ENCODE measurements at places on chromosomes 13 and 19.

- DNase-seq, result no peak
These were observed 3.1 kb downstream of the SLC25A15 start for GRCh38 chr13:40792284-40793051.

- DNase-seq, result no peak
These were observed 52.5 kb downstream of the POSTN start for GRCh38 chr13:37546087-37546486.

DNA sequence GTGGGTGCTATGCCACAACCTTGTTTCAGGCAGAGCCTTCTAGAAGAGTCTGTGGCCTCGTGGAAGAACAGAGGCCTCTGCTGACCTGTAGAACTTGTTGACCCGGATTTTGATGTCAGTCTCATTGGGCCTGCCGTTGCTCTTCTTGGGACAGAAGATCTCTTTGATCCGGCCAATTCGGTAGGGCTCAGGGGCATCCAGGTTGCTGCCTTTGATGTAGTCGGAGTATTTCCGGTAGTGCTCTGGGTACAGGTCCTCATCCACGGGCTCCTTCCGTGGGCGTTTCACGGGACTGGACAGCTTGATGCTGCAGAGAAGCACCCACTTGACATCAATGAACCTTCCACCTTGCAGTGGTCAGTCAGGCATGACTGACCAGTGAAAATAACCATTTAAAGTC, 24.0 kb upstream of the EIF3G start:
- DNase-seq, result no peak

- DNase-seq, result no peak
These were observed 69.4 kb upstream of the GJB6 start for GRCh38 chr13:20301403-20302071.

- no peak for DNase-seq
These were observed 17.8 kb downstream of the ZNF507 start for GRCh38 chr19:32363175-32363574.

DNA sequence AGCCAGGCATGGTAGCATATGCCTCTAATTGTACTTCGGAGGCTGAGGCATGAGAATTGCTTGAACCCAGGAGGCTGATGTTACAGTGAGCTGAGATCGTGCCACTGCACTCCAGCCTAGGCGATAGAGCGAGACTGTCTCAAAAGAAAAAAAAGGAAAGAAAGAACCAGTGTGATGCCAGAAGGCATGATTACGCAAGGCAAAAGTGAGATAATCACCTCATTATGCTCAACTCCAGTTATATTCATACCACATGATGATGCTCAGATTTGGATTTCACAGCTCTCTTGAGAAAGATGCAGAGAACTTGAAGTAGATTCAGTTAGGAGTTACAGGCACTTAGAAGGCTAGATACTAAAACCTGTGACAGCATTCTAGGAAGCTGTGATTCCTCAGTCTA, 21.8 kb downstream of the RCBTB1 start:
- DNase-seq, result no peak

- DNase-seq, result no peak
These were observed 6.1 kb downstream of the SBNO2 start for GRCh38 chr19:1167687-1168571.

DNA sequence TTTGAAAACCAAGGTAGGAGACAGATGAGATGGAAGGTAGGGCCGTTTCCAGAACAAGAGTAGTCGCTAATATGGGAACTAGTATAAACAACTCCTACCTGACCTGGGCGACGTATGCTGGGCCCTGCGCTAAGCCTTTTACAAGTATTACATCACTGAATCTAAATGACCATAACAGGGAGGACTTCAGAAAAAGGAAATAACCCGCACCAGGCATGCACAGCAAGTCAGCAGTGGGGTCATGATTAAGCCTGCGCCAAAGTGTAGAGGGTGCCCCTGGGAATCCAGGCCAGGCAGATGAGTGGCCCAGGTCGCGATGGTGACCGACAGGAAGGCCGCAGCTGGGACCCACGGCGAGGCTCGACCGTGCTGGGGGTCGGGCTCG, 613 bp downstream of the ATP13A1 start:
- DNase-seq, result no peak

DNA sequence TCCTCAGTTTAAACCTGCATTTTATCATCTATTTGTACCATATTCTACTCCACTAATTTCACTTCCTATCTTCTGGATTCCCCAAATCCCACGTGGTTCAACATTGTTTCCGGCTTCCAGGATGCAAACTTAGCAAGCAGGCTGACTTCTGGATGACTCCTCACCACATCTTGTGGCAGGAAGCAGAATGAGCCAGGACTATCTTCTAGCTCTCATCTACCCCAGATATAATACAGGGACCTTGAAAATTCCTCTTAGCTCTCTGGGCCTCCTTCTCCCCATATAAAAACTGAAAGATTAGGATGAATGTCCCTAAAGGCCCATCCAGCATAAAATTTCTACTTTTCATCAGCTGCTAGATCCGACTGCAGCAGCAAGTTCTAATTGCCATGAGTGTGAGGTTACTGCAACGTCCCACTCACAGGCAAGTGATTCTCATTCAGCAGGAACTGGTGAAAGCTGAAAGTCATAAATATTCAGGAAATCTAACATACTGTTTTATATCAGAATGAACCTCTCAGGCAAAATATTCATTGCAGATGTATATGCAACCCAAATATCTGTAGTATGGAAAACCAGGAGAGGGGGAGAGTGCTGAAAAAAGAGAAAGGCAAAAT, 93.4 kb downstream of the KCTD12 start:
- DNase-seq, result no peak

GRCh38 chr13:46962281-46962941, 65.6 kb upstream of the HTR2A start:
- DNase-seq, result no peak

DNA sequence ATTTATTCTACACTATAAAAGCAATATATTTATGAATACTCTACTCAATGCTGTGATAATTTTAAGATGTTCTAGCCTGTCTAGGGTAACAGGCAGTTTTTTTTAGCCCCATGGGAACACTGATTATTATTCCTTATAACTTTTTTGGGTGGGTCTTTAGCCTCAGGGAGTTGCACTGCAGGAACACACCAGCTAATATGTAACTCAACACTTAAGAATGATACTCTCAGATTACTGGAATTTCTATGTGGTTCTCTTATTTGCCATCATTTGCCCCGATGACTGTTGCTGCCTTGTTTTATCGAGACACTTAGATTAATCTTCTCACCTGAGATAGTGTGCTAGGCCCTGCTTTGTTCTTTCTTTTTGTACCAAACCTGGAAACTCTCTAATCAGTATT, 396.9 kb upstream of the SLITRK1 start:
- no peak for DNase-seq

DNA sequence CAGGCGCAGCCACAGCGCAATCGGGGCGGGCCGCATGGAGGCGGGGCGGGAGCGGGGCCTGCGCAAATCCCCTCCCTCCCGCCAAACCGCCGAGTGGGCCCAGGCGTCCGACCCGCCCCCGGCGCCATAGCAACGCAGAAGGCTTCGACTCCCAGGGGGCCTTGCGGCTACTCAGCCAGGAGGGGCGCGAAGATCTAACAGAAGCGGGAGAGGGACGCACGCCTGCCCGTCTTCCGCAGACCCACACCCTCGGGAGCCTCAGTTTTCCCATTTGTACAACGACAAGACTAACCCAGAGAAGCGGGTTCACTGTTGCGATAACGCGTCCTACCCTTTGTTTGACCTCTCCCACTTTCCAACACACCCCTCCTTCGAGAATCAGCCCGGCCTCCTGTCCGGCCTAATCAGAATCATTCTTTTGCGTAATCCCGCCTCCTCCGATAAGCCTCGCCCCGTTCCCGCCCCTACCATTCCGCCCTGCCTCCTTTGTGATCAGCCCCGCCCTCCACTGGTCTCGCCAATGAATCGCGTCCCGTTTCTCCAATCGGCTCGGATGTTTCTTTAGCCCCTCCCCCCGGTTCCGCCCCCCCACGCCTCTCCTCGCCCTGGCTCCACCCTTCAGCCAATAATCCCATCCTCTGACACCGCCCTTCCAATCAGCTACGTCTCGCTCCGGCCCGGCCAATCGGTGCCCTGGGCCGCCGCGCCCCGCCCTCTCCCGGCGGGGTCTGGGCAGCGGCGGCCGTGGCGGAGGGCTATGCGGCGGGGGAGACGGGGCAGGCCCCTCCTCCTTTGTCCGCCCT, at the start of gene PCSK4:
PCSK4 (minus strand) TSS at position 40 of the 803 bp plus-strand sequence; CDS start at position 36, 4 bp downstream.
- peak; percentile 98 for DNase-seq

DNA sequence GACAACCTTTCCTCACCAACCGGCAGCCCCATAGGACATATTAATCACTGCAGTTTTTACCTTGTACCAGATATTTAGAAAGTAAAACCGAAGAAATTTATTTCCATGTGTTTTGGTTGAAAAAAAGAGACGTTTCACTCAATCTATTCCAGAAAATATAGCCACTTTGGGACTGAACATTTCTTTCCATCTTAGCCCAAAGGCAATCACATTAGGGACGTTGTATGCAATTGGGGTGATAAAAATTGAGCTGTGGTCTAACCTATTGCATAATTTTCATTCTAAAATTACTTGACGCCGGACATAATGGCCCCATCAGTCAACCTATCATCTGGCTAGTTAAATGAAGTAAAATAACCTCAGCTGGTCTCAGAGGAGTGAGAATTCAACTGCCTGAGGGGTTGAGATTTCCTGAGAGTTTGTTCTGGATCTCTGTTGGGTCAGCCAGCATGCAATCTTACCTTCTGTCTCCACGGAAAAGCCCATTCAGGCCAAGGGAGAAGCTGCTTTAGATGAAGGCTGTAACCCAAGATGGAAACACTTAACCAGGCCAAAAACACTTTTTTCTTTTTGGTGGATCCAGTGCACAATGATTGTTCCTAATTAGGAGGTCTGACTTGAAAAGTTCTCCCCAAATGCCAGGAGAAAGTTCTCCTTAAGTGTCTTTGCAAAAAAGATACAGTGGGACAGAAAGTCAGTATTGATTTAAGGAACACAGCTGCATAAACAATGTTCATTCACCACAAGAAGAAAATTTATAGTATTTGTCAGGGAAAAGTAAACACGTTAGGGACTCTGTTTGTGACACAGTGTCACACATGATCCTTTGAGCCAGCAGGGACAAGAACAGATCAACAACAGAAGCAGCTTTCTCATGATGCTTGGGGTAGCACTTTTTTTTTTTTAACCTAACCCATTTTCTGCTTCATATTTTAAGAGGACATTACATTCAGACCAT, 34.1 kb downstream of the DLEU7 start:
- no peak for DNase-seq

DNA sequence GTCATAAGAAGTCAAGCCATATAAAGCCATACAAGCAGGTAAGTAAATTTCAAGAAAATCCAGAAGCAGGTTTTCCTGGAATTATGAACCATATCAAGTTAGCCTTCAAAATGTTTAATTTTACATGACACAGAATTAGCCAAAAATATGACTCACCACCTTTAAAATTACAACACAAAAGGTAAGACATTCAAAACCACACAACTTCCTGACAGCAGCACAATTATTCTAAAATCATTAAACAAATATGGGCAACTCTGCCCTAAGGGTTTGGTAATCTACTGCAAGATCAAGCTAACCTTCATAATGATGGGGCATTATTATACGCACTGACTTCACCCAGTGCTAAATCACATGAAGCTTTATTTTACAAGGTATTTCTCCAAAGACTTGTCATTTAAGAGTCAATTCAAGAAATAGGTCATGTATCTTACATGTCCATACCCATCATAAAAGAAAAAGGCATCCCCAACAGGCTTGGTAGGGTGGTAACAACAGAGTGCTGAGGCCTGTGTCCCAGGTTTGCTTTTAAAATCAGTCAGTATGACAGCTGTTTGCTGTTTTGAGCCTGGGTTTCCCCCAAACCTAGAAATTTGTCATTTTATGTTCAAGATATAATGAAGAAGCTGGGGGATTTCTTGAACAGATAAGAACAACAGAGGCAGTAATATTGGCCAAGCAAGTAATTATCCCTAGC, 15.2 kb downstream of the RCBTB1 start:
- no peak for DNase-seq

- DNase-seq, result no peak
These were observed 13.1 kb downstream of the AP2A1 start for GRCh38 chr19:49779731-49780555.

- DNase-seq, result no peak
These were observed 86.4 kb downstream of the EFNB2 start for GRCh38 chr13:106449096-106449495.

GRCh38 chr13:19181021-19181620, 503 bp downstream of the TUBA3C start:
- DNase-seq, result no peak

GRCh38 chr13:99217461-99218110, 16.9 kb downstream of the UBAC2 start:
- DNase-seq, result no peak

DNA sequence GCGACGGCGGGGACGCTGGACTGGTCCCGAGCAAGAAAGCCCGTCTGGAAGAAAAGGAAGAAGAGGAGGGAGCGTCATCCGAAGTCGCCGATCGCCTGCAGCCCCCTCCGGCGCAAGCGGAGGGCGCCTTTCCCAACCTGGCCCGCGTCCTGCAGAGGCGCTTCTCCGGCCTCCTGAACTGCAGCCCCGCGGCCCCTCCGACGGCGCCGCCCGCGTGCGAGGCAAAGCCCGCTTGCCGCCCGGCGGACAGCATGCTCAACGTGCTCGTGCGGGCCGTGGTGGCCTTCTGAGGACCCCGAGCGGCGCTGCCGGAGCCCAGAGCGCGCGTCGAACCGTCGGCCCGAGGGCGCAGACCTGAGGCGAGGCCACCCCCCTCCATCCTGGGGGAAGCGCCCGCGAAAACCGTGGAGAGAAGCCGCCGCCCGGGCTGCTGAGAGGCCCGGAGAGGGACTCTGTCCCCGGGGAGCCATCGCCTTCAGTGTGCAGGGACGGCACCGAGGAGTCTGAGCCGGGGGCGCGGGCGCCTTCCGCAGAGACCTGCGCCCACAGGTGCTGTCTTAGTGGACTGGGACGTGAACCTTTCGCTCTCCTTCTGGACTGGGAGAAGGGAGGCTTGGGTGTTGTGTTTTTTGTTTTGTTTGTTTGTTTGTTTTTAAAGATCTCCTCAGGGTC, 3.5 kb downstream of the IER2 start:
- no peak for DNase-seq

- DNase-seq, result no peak
These were observed 65.0 kb downstream of the MTUS2 start for GRCh38 chr13:28885181-28885580.

- no peak for DNase-seq
These were observed at the start of gene NFIX for GRCh38 chr19:12994701-12995595. Gene NFIX, plus strand, starts transcription at chr19:12995475. Its CDS starts 363 bp downstream, at chr19:12995838.

- DNase-seq, result no peak
These were observed 203.4 kb downstream of the COL4A1 start for GRCh38 chr13:110103534-110103933.

GRCh38 chr19:827710-828321, at the start of gene AZU1:
Gene AZU1, plus strand, starts transcription at chr19:827837. Its CDS starts 10 bp downstream, at chr19:827847.
- no peak for DNase-seq

GRCh38 chr13:50214514-50214913, 199.3 kb downstream of the KCNRG start:
- no peak for DNase-seq

DNA sequence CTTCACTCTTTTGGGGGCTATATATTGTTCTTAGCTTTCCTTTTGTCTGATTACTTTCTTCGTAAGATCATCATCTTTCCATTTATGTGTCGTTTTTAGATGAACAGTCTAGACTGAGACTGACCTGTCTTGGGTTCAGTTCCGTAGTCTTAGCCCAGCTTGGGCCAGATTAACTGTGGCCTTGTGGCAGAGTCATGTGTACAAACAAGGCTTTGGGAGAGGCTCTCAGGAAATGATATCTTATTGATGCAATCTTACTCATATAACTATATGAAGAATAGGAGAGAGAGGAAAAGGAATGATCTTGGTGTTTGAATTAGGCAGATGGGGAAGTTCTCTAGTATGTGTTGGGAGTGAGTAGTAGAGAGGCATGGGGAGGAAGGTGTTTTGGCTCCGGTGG, 6.8 kb upstream of the ERCC5 start:
- DNase-seq, result no peak

Data from stimulated activated CD8-positive, alpha-beta memory T cell treated with anti-CD3 and anti-CD28 coated beads, Interleukin-4, amount 100 ng/mL, for 1 hour (primary cell).